ENCODE measurements at places on chromosomes 5 and 9. TPM values are rescaled to one million over a fixed set of nuclear protein-coding genes. Genes with fewer than 3 reads are reported as not detected.

The ARHGEF28 gene
- polyA plus RNA-seq = 2.6 TPM

The SPATA31A1 gene
- not detected for polyA plus RNA-seq

The RALGDS gene
- polyA plus RNA-seq = 0.67 TPM

The ASPN gene
- 0.70 TPM for polyA plus RNA-seq

The ANKRD33B gene
- polyA plus RNA-seq = 4.2 TPM

The MGAT4B gene
- polyA plus RNA-seq = 1.6 TPM

The SPATA31A3 gene
- polyA plus RNA-seq = not detected

The LRRC19 gene
- polyA plus RNA-seq = not detected

The OR13D1 gene
- polyA plus RNA-seq = not detected

The DRD1 gene
- 10.2 TPM for polyA plus RNA-seq

The GPR150 gene
- not detected for polyA plus RNA-seq

The CORO2A gene
- not detected for polyA plus RNA-seq

The SLC46A2 gene
- not detected for polyA plus RNA-seq

The CDKN2A gene
- 28.8 TPM for polyA plus RNA-seq

The PCAT7 gene
- 0.53 TPM for polyA plus RNA-seq

The BHMT gene
- polyA plus RNA-seq = not detected

The CA9 gene
- polyA plus RNA-seq = not detected

The TAL2 gene
- polyA plus RNA-seq = not detected

The PCDHAC1 gene
- polyA plus RNA-seq = 11.6 TPM

The SPARC gene
- polyA plus RNA-seq = 35.7 TPM
